ENCODE measurements at places on chromosomes 5 and 9.

DNA sequence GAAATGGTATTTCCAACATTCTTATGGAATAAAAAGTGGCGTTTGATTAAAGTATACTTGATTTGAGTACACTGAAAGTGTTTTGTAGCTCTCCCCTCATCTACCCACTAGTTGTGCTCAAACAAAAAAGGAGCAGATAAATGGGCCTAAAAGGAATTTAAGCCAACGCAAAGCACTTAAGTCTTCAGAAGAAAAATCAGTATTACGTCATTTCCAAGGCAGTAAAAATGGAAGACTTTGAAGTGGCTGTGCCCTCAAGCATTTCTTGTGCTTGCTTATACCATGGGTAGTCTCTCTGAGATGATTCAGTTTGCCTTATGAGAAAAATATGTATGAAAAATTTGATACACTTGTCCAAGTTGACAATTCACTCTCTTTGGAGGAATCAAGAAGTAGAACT, 279.9 kb upstream of the CD180 start:
- no peak for DNase-seq

DNA sequence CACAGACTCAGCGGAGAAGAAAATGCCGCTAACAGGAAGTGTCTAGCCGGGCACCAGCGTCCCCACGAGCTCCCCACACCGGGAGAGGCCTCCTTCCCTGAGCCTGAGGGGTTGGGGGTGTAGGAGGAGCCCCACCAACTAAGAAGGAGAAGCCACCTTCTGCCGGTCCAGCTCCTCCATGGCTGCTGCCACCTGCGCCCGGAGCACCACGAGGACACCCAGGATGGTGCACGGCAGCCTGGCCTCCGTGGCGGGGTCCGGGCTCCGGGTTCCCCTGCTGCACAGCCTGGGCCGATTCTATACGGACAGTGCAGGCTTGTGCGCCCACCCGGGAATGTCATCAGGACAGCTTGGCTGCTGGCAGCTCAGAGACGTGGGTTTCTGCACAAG, 297 bp downstream of the LCN8 start:
- no peak for DNase-seq

DNA sequence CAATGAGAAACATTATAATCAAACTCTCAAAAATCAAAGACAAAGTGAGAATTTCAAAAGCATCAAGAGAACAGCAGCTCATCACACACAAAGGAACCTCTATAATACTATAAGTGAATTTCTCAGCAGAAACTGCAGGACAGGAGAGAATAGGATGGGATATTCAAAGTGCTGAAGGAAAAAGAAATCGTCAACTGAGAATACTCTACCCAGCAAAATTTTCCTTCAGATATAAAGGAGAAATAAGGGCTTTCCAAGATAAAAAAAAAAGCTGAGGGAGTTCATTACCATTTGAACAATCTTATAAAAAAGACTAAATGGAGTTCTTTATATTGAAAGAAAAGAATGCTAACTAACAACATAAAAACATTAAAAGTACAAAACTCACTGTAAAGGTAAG, 481.1 kb downstream of the TLE4 start:
- no peak for DNase-seq

DNA sequence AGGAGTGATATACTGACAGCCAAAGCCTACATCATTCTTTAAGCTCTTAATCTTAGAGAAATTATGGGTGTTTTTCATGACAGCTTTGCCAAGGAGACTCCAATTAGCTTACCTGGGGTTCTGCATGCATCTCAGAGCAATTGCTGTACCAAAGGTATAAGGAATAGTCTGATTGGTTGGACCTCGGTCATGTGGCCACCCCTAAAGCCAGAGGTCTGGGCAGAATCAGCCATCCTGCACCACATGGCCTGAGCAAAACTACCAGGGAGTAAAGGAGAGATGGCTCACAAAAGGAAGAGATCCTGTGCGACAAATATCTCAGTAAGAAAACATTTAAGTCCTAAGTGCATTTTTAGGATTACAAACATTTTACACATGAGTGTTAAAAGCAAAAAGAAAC, 25.6 kb downstream of the SH3RF2 start:
- no peak for DNase-seq

DNA sequence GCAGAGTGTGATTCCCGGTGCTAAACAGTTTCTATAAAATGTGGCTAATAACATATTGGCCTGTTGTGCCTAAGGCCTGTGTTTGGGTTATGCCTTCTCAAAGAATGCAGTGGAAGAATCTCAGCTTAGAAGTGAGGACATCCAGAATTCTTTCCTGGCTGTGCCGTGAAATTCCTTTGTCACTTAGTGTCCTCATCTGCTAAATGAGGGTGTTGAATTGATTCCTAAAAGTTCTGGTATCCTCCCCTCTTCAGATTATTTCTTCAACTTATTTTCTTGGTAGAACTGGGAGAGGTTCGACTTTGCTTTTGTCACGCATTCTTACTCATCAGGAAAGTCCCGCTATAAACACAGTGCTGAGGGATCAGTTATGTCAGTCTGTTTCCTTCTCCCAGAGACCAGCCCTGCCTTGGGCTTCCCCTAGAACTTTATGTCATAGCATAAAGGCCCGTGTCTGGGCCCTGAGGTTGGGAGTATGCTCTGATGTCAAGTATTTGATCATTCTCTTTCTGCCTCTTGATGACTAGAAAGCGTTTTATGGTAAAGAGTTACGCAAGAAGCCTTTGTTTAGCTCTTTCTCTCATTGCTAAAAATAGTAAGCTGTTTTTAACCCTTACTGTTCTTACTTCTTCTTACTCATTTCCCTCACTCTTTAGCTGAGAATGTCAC, 29.5 kb downstream of the MTAP start:
- DNase-seq: no peak

DNA sequence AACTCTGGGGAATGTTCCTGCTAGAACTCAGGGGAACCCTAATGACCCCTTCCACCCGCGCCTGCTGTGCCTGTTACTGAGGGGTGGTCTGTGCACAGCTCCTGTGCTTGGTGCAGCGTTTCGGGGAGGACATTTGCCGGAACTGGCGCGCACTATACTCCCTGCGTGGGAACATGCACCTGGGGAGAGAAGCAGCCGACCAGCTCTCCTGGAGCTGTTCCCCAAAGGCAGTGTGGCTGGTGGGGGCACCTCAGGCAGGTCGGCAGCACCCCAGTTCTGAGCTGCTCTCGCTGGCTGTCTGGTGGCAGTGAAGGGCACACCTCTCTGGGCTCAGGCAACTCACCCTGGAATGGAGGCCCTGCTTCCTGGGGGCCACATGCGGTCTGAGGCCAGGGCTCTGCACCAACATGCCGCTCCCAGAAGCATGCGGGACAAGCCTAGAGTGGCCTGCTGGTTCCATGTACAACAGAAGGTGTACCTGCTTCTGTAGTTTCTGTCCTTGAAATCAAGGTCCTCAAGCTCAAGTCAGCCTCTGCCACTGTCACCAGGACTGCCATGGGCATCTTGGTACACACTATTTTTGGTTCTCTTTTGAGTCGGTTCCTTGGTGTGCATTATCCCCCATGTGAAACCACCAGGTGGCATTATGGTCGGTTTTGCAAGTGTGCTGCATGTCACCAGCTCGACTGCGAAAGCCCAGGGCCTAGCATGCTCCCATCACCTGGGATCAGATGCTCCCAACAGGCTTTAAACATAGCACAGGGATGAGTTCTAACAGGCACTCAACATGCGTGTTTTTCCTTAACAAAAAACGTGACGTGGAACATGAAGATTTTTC, 7.8 kb upstream of the MRNIP start:
- no peak for DNase-seq

GRCh38 chr5:110414360-110414759, 312.1 kb downstream of the TMEM232 start:
- DNase-seq: no peak

GRCh38 chr9:136644343-136644592, 18.4 kb upstream of the EGFL7 start:
- no peak for DNase-seq

GRCh38 chr5:95283022-95283615, 1.8 kb downstream of the MCTP1 start:
- DNase-seq: no peak

DNA sequence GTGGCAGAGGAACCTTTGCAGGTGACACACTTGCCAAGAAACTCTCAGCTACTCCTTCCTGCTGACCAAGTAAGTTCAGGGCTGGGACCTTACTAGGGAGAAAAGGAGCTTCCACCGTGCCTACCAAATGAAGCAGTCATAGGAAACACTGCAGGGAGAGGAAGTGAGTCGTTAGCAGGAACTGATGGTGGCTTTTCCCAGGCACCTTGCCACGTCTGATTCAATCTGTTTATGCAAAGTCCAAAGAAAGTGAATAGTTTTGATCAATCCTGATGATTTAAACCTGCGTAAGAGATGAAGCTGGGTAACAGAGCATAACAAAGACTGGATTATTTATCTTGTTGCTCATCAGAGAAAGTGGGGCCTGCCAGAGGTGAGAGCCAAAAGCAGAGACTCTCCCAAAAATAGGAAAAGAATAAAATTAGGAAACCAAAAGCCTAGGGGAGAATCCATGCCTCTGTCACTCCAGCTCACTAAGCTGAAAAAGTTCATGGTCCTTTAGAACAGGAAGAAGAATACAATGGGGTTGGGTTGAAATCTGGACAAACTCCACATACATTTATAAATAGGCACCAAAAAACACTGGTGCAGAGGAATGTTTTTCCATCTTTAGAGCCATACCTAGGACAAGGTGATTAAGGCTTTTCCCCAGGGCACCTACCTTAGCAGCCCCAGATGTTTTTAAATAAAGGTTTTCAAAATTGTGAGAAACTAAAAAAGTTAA, 9.3 kb upstream of the PFDN1 start:
- DNase-seq: no peak

- DNase-seq: no peak
These were observed 130.5 kb downstream of the BARX1 start for GRCh38 chr9:93824386-93825294.

GRCh38 chr9:93501406-93501805, 48.0 kb upstream of the FAM120AOS start:
- no peak for DNase-seq

DNA sequence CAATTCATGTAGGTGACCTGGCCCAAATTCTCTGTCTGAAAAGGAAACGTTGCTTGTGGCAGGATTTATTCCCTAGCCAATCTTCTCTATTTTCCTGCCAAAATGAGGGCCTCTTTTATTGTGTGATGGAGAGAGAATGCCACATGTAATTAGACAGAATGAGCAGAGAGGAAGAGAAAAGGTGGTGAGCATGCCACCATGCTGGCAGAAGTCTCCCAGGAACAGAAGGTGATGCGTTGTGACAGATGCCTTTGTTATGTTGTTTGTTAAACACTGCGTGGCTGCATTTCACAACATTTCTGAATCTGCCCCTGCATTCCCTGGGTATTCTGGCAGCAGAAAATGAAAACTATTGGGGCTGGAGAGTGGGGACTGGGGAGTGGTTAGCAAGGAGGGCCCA, 577.6 kb downstream of the TLR4 start:
- no peak for DNase-seq

DNA sequence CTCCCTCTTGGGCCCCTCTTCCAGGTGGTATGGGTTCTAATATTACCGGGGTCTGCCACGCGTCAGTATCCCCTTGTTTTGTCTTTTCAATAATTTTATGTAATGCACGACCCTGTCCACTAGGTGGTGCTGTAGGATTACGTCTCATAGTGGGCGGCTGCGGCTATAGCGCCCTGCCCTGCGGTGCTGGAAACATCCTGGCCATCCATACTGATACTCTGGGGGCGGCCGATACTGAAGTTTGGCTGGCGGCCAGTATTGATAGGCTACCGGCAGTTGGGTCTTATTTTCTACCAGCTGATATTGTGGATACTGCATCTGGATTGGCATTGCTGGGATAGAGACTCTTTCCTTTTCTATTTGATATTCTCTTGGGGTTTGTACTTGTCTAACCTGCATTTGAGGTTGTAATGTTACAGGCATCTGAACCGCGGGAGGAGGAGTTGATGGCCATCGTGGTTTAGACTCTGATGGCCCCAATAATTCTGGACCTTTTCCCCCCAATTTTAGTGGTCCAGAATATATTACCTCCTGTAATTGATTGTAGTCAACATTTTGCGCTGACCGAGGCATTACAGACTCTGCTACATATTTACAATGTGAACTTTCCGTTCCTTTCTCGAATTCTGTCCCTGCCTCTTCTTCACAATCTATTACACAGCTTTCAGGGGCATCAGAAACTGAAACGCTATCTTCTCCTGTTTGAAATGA, 3.3 kb upstream of the TMEM141 start:
- peak; percentile 53 for DNase-seq

DNA sequence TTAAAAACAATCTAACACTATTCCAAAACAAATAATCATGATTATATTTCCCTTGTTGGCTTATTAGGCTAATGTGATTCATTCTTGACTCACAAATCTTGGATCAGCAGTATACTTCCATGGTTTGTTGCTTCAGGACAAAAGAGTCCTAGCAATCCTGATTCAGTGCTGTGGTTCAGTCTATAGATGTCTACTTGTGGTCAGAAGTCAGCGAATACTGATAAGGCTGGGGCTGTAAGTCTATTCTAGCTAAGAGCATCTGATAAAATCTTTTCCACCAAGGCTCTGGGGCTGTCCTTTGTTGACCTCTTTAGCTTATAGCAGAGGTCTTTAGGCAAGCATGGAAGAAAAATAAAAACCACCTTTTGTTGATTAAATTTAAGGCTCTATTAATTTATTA, 4.4 kb upstream of the SMIM3 start:
- no peak for DNase-seq

DNA sequence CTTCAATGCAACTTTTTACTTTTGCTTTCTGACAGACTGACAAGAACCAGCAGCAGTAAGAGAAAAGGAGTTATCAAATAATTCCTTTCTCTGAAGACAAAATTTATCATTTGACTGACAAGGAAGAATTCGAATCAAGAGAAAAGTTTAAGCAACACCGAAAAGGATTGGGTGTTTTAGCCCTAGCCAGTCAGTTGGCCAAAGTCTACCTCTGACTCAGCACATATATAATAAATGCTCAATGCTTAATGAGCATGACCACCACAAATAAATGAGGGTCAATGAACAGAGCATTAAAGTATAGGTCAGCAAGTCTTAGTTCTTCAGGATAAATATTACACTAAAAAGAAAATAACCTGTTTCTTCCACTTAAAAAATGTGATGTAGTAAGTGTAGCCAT, 1603.5 kb upstream of the C9orf72 start:
- DNase-seq: no peak

- DNase-seq: no peak
These were observed 29.7 kb downstream of the MEGF10 start for GRCh38 chr5:127320032-127320965.

- no peak for DNase-seq
These were observed 34.6 kb upstream of the WDR38 start for GRCh38 chr9:124818431-124819281.

- no peak for DNase-seq
These were observed 22.3 kb upstream of the SNAPC3 start for GRCh38 chr9:15400281-15400941.

GRCh38 chr5:175025077-175025476, 300.7 kb downstream of the MSX2 start:
- DNase-seq: no peak

All from activated CD4-positive, CD25-positive, alpha-beta regulatory T cell (primary cell).